ENCODE measurements at places on chromosomes 1 and 21.

GRCh38 chr1:110390692-110391245 is at the start of gene SLC16A4:
Gene SLC16A4 (minus strand): TSS chr1:110391026. CDS start chr1:110389323, 1,703 bp downstream.
- DNase-seq: no peak

DNA sequence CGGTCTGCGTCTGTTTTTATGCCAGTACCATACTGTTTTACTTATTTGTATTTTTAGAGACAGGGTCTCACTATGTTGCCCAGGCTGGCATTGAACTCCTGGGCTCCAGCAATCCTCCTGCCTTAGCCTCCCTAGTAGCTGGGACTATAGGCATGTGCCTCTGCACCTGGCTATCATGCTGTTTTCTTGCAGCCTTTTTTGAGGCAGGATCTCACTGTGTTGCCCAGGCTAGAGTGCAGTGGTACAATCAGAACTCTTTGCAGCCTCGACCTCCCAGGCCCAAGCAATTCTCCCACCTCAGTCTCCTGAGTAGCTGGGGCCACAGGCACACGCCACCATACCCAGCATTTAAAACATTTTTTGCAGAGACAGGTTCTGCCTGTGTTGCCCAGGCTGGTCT is 5.3 kb upstream of the LRRC39 start:
- no peak for DNase-seq

GRCh38 chr1:19940486-19941205 is 17.2 kb upstream of the PLA2G2E start:
- no peak for DNase-seq

DNA sequence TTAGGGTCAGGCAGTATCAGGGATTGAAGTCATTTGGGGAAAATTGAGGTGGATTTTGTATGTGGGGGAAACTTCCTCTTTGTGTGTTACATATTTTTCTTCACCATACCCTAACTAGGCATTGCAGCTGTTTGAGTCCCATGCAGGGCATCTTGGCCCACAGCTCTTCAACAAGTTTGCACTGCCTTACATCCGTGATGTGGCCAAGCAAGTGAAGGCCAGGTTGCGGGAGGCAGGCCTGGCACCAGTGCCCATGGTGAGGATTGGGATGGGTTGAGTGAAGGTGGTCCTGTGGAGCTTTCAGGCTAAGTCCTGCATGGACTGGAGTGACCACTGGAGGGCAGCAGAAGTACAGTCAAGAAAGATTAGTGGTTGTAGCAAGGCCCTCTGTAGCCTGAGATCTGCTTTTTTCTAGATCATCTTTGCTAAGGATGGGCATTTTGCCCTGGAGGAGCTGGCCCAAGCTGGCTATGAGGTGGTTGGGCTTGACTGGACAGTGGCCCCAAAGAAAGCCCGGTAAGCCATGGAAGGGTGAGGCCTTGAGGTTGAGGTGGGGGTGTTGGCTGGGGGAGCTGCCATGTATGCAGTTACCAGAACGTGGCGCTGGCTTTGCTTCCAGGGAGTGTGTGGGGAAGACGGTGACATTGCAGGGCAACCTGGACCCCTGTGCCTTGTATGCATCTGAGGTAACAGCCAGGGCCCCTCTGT is 2.4 kb downstream of the UROD start:
- peak; percentile 72 for DNase-seq
